CD4-positive, alpha-beta T cell treated with Interleukin-15 for 1 hour (primary cell): ENCODE measurements at places on chromosomes 2 and 18.

GRCh38 chr18:32157580-32157979, 32.3 kb upstream of the MEP1B start:
- no peak for DNase-seq

GRCh38 chr2:64978514-64979268, 10.5 kb upstream of the SLC1A4 start:
- DNase-seq = no peak

GRCh38 chr2:95300450-95300849, 3.3 kb downstream of the KCNIP3 start:
- DNase-seq = no peak

GRCh38 chr2:216571178-216571908, 61.9 kb upstream of the IGFBP2 start:
- no peak for DNase-seq

GRCh38 chr2:38496927-38497669, 105.6 kb downstream of the HNRNPLL start:
- no peak for DNase-seq
